ENCODE measurements at places on chromosomes 11 and 22.

DNA sequence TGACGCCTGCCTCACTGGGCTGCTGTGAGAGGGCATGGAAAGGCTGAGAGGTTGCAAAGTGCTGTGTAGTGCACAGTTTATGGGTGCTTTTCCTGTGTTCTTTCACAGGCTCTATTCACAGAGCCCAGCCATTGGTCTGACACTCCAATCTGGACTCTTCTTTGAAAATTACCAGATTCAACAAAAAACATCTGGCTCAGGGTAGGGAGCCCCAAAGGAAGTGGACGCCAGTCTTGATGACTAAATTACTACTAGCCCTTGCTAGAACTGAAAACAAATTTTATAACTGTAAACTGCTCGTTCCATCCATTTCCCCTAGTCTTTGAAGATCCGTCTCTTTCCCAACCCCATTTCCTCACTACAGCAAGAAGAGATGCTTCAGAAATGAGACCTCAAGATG, 178.6 kb downstream of the TENM4 start:
- DNase-seq: no peak

GRCh38 chr11:86159581-86159891, 85.0 kb upstream of the EED start:
- DNase-seq: no peak

DNA sequence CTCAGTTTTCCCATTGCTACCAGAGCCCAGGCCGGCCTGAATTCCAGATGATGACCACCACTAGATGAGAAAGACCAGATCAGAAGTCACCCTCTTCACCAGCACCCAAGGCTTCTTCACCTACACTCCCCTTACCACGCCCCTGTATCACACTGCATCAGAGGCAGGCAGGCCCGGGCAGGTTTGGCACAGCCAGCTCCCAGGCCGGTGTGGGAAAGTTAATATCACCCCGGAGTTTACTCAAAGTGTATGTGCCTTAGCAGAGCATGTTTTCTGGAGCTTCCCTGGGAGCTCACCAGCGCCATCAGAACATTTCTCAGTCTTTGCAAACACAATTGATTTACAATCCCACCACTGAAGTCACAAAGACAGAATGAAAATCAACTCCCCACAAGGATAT, 47.5 kb upstream of the POU2AF1 start:
- DNase-seq: no peak

- no peak for DNase-seq
Measured at GRCh38 chr11:59403546-59403945, 22.7 kb downstream of the OR5A2 start.

GRCh38 chr22:26570115-26570514, 19.8 kb downstream of the TPST2 start:
- DNase-seq: no peak

DNA sequence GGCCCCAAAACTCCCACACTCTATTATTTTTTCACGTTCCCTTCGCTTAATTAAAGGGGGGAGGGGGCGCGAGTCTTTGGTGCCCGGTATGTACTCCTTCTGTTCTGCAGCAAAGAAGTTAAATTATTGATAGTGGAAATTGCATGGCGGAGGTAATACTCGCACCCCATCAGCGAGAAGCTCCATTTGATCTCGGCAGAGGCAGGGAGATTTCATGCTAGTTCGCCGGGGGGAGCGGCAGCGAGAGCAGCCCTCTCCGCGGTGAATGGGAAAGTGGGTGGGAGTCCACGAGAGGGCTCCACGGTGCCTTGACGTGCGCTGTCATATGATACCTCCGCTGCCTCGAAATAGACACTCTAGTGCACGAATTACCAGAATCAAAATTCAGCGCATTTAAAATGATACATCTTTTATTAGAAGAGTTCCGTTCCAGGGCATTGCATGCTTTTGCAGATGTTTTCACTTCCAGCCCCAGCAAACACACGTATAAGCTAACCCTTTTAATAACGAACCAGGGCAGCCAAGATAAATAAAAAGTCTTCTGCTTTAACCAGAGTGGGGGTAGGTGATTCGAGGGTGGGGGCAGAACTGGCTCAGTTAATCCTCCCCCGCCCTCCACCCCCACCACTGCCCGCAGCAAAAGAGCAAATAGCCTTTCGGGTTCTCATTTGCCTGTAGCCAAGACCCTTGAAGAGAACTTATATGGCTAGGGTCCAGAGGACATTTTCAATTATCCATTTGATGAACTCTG, 1.3 kb upstream of the BDNF start:
- DNase-seq: no peak

DNA sequence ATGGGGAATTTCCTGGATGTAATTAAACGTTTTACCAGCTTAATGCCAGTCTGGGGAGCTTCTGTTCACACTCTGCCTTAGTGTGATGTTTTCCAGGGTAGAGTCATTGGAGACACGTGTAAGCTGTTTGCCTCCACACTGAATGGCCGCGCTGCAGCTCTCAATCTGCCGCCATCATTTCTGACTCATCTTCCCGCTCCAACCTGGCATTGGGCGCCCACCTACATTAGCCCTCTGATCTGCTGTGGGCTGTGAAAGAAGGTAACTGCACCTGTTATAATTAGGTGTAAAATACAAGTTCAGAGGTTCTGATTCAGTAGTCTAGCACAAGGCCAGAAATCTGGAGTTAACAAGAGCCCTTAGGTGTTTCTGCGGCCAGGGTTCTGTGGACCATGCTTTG, 54.6 kb downstream of the MN1 start:
- no peak for DNase-seq

- DNase-seq: no peak
Measured at GRCh38 chr11:2768471-2769408, 68.9 kb upstream of the KCNQ1OT1 start.

GRCh38 chr22:20822240-20822639, 36.4 kb downstream of the PI4KA start:
- DNase-seq: no peak

DNA sequence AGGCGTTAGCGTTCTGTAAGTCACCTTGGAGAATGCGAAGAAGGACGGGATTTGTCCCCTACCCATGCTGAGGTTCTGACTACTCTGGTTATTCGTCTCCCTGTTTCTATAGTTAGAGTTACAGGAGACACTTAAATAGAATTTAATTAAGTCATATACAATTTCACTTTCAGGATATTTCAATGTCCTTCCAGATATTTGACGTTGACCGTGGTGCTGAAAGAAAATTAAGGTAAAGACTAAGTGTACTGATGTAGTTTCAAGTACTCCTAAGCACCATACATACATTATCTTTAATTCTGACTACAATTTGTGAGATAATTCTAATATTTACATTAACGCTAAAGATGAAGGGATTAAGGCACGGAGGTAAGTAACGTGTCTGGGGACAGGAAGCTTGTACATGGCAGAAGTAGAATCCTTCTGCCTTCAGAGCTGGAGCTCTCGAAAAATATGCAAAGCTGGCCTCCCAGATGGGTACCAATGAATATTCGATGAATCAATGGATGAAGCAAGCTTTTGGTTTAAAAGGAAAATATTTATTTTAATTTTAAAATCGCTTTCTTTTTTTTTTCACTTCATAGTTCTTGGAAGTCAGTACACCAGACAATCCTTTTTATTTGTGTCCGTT, 539 bp upstream of the SLC36A4 start:
- DNase-seq: no peak

GRCh38 chr11:13110929-13111812, 102.1 kb downstream of the RASSF10 start:
- DNase-seq: no peak

DNA sequence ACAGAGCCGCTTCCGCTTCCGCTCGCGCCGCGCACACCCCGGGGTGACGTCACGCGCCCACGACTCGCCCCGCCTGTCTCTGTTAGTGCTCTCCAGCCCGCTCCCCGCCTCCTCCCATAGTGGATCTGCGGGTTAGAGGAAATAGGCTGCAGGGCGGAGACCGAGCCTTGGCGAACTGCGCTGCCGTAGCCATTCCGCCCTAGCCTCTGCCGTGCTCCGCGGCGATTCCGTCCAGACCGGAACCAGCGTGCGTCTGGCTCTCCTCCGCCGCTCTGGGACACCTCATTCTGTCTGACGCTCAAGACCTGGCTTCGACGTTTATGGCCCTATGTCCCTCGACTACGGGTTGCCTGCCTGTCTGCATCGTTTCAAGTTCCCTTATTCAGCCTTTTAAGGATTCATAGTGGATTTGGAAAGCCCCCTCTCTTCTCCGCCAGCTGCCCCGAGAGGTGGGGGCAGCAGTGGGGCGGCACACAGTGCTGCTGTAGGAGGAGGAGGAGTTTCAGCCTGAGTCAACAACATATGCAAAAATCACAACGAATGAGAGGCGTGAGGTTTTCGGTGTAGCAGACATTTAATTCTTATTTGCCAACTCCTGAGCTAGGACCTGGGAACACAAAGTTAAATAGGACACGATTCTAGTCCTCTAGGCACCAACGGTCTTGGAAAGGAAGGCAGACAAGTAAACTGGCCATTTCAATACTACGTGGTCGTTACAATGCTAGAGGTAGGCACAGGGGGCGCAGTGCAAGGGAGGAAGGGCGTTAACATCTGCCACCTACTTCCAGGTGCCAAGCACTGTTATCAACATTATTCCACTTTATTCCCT, at the start of gene TAF10:
TAF10 (minus strand) TSS at position 4 of the 829 bp plus-strand sequence. CDS start 27 bp downstream, outside the sequence.
- DNase-seq: peak; percentile 92
